ENCODE measurements at places on chromosomes 6 and 20.

DNA sequence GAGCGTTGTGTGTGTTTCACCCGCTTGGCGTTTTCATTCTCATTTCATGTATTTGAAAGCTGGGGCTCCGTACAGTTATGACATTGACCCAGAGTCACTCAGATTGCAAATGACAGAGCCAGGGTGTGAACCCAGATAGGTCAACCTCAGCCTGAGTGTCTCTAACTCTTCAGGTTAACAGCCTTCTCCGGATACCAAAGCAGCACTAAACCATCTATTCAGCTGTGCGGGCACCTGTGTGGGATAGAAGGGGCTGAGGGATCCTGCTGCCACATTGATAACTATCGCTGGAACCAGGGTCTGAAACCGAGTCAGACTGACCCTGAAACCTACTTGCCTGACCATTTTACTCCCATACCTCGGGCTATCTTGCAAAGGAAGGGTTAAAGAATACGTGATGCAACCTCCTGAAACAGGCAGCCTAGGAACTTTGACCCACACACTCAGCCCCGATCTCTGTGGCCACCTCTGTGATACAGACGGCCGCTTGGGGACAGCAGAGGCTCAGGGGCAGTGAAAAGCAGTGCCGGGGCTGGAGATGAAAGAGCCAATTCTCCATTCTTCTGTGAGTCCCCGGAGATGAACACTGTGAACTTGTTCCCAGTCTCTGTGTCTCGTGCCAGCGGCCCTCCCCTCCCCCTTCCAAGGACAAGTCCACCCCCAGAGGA, 233.5 kb upstream of the QKI start:
- peak; percentile 25 for DNase-seq

- no peak for DNase-seq
Observed at GRCh38 chr6:141029908-141030307, 1102.8 kb upstream of the GJE1 start.

GRCh38 chr6:27288136-27289044, 23.7 kb downstream of the POM121L2 start:
- DNase-seq: no peak

DNA sequence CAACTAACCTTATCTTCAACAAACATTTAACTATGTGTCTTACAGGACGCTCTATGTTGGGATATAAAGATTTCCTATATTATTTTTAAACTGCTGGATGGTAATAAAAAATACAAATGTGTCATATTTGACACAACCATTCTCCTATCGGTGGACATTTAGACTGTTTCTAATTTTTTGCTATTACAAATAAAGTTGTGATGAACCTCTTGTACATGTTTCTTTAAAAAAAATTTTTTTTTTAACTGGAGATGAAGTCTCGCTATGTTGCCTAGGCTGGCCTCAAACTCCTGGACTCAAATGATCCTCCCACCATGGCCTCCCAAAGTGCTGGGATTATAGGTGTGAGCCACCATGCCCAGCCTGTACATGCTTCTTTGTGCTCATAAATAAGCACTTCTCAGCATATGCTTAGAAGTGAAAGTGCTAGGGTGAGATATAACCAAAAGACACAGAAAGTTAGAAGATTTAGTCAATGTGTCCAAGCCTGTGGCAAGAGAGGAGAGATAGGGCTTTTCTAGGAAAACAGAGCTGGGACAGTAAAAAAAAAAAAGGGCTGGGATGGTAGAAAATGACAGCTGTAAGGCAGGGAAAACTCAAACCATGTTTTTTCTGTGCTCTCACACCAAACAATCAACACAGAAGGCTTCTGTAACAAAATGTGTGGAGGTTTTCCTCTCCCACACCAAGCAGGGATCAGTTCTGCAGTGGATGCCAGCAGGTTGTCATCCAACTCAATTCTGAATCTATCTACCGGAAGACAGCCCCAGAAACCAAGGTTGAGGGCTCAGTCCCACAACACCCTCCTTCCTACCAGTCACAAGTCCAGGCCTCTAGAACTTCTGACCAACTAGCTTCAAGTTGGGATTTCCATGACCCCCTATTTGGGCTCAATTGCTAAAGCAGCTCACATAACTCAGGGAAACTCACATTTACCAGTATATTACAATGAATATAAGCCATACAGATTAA, 70.0 kb upstream of the SMIM29 start:
- DNase-seq: no peak

DNA sequence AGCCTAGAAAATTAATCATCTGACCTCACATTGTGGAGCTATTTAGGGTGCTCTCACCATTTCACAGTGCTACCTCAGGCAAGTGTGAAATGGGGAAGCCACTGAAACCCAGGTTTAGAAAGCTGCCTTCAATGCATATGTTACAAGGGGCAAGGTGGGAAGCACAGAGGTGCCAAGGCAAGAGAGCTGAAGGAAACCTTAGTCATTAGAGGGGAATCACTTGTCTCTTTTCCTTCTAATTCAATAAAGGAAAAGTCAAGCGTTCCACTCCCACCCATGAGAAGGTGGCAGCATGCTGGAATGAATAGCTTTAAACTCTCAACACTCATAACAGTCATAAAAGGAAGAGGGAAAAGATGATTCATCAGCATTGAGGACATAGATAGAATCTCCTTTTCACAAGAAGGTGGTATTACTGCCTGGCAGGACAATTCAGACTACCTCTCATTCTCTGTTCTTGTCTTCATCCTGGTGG, 251.9 kb upstream of the IRAK1BP1 start:
- no peak for DNase-seq

GRCh38 chr6:163814494-163815364, 400.2 kb downstream of the QKI start:
- DNase-seq: no peak

DNA sequence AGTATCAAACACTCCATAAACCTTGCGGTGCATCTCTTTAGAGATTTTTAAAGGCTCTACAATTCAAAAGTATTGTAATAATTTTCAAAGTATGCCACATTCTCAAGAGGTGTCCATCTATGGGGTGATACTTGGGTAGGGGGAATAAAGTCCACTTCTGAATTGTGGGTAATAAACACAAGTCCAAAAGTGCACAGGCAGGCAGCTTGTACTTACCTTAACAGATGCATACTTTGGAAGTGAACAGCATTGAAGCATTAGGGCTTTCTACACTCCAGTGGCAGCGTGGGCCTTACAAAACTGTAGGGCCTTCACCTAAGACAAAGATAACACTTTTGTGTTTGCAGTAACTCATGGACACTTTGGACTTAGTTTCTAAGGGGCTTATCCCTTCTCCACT, 58.6 kb downstream of the AIG1 start:
- DNase-seq: no peak

DNA sequence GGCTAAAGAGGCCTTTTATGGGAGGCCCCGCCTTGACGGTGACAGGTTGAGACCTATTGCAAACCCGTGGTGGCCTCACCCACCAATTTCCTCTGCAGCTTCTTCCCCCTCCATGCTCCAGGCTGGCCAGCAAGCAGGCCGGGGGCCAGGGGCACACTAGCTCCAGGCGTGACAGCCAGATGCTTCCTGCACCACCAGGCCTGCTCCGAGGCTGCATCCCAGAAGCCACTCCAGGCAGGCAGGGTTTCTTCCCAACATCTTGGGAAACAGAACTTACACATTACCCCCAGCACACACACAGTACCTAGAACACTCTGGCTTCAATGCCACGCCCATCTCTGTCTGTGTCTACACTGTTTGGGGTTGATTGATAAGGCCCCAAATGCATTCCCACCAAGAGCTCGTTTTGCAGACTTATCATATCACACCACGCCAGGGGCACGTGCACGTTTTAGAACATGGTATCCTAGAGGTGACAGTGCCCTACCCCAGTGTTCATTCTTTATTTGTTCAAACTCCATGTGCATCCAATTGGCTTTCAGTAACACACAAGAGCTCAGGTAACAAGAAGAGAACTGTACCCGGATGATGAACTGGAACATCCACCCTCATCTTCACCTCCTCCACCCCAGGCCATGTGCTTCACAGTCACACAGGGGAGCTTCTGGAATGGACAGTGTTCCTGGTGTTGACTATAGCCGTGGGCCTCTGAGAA, 221.4 kb upstream of the RREB1 start:
- no peak for DNase-seq
